Myometrial cell (primary cell): ENCODE measurements at places on chromosomes 11 and 22. TPM values are rescaled to one million over a fixed set of nuclear protein-coding genes. Genes with fewer than 3 reads are reported as not detected.

Gene ARHGAP20
- total RNA-seq: 1.2 and 2.3 TPM in 2 replicates

Gene OR2AG1
- total RNA-seq: not detected in 2 replicates

Gene IFT27
- total RNA-seq: 19.0 and 20.5 TPM in 2 replicates

Gene ZP1
- 0.89 TPM in 1 of 2 replicates, not detected in the other for total RNA-seq

Gene OR4A16
- total RNA-seq: not detected in 2 replicates

Gene OR56A1
- total RNA-seq: not detected in 2 replicates

Gene NAALADL1
- total RNA-seq: 71.2 and 99.7 TPM in 2 replicates

Gene RFPL2
- total RNA-seq: not detected in 2 replicates

Gene P4HA3
- total RNA-seq: 4.8 and 8.4 TPM in 2 replicates

Gene RANBP1
- total RNA-seq: 547 and 560 TPM in 2 replicates

Gene MIOX
- total RNA-seq: not detected in 2 replicates

Gene TEX12
- not detected in 2 replicates for total RNA-seq

Gene SCN2B
- total RNA-seq: not detected in 2 replicates

Gene KRTAP5-1
- total RNA-seq: not detected in 2 replicates

Gene SPON1
- not detected in 2 replicates for total RNA-seq

Gene OSM
- total RNA-seq: not detected in 2 replicates

Gene MGAT3
- not detected in 2 replicates for total RNA-seq

Gene MS4A2
- total RNA-seq: not detected in 2 replicates
